ENCODE measurements at places on chromosomes 3 and 15. TPM values are rescaled to one million over a fixed set of nuclear protein-coding genes. Genes with fewer than 3 reads are reported as not detected.

The ZNF860 gene
- 0.32 TPM for polyA plus RNA-seq

GRCh38 chr3:40186508-40186907 is 123.0 kb upstream of the EIF1B start:
- no peak for DNase-seq

- DNase-seq: no peak
These were observed 65.6 kb upstream of the CD47 start for GRCh38 chr3:108156312-108156853.

GRCh38 chr15:99447497-99448371 is 118.0 kb upstream of the MEF2A start:
- DNase-seq: no peak

GRCh38 chr15:59299929-59300617 is 72.6 kb downstream of the MYO1E start:
- DNase-seq: peak; percentile 46

DNA sequence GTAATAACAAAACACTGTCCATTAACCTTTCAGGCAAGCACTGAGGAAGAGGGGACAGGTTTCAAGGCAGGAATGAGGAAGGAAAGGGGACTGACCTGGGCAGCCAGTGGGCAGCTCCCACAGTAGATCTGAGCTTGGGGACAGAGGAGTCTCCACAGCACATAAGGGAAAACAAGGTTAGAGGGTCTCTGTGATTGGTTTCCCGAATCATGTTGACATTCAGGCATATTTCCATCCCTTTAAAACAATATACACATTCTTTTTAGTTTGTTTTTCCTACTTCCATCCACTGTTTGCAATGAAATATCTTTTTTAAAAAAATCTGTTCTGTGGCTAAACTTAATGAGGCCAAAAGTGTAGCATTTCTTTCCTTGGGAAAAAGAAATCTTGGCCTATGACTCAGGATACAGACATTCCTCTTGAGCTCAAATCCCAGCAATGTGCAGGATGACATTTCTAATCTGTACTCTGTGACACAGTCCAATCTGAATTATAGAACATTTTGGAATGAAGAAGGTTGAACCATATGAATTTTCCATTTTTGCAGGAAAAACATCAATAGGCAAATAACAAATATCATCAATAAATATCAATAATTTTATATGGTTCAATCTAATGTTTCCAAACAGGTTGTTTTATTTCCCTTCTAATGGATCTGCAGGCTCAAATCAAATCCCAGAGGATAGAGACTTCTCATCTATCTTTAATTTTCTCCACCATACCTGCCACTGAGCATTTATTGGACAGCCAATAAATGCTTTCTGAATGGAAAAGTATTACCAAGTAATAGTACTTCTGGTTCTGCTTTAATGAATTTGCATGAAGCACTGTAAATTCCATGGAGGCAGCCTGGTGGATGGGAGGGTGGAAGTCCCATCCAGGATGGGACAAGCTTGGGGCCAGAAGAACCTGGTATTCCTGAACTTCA is 54.1 kb downstream of the ITGB5 start:
- no peak for DNase-seq

DNA sequence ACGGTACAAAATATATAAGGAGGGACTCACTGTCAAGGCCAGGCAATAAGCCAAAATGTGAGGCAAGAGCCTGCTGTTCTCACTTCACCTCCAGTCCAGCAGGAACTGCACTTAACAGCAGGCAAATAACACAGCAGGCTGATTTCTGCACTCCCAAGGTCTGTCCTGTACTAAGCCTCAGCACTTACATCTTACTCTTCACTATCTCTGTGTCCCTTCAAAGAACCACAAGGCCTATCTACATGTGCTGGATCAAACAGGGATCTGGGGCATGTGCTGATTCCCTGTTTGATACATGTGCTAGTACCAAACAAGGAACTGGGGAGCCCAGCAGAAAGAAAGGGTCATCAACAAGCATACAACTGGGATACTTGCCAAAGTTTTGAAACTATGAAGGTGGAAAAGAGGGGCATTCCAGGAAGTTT is 22.2 kb downstream of the UACA start:
- DNase-seq: peak; percentile 65

- no peak for DNase-seq
These were observed 215.6 kb upstream of the CD96 start for GRCh38 chr3:111326144-111326995.

The CFAP100 gene
- polyA plus RNA-seq: not detected

The GRM2 gene
- 0.10 TPM for polyA plus RNA-seq

GRCh38 chr3:52524752-52525679 is 8.6 kb downstream of the NT5DC2 start:
- no peak for DNase-seq

GRCh38 chr3:129758306-129758705 is 135.2 kb downstream of the TMCC1 start:
- no peak for DNase-seq

The DLEC1 gene
- 1.5 TPM for polyA plus RNA-seq

The GJD2 gene
- polyA plus RNA-seq: not detected

DNA sequence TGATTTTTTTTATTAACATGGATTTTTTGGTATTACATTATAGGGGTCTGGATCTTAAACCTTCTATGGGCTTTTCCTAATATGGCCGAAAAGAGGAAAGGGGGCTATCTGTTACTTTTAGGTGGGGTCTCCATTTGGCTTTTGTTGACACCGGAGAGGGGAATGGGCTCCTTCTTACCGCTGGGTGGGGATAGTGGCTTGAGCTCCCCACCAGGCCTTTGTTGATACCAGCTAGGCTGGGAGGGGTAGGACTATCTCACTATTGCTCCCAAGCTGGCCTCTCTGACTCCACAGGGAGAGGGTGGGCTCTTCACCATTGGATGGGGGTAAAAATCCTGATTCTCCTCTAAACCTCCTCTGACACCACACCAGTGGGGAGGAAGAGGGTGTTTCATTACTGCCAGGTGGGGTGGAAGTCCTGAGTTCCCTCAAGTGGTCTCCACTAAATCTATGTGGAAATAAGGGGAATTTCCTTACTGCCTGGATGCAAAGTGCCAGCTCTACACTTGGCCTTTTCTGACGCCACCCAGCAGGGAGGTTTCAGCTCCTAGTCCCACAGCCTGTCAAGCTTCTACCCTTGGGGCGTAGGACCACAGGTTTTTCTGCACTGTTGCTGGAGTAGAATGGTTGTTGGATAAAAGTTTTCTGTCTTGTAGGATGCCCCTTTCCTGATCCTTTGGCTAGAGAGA is 572.3 kb downstream of the MAGI1 start:
- DNase-seq: no peak

The BFSP2 gene
- polyA plus RNA-seq: not detected

The POLG gene
- polyA plus RNA-seq: 34.0 TPM

DNA sequence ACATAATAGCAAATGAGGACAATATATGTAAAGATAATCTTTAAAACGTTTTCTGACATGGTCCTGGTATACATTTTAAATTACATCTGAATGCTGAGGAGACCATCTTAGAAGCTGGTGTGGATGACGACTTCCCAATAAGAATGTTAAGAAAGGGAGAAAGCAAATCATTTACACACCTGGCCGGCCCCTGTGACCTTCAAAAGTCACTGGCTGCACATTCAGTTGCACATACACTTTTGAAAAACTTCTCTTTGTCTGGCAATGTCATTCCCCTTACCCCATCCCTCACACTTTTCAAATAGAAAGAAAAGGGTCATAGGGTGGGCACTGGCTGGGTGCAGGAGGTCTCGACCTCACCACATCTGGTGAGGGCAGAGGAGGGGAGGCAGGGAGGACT is 391.0 kb downstream of the MECOM start:
- peak; percentile 34 for DNase-seq

The AGBL1 gene
- not detected for polyA plus RNA-seq

GRCh38 chr15:67781907-67782690 is 43.2 kb upstream of the SKOR1 start:
- no peak for DNase-seq

- DNase-seq: no peak
These were observed 172.1 kb upstream of the ADAMTS9 start for GRCh38 chr3:64859625-64860535.

The RBMS3 gene
- 32.6 TPM for polyA plus RNA-seq

The LRRC58 gene
- polyA plus RNA-seq: 8.8 TPM

DNA sequence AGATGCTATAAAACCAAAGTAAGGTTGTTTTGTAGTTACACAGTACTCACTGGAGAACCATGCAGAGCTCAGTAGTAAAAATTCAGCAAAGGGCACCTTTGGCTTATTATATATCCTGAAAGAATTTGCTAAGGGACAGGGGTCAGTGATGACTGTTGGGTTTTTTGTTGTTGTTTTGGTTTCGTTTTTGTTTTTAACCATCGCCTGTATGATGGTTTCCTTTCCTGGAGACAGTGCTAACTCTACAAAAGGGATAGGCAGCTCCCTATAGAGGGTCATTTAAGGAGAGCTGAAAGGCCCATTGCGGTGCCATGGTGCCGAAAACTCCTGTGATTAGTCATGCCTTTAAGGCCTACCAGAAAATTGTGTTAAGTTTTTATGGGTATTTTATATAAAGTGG is 118.2 kb upstream of the GOLIM4 start:
- DNase-seq: no peak

- no peak for DNase-seq
These were observed 181.5 kb upstream of the LMCD1 start for GRCh38 chr3:8319935-8320634.

DNA sequence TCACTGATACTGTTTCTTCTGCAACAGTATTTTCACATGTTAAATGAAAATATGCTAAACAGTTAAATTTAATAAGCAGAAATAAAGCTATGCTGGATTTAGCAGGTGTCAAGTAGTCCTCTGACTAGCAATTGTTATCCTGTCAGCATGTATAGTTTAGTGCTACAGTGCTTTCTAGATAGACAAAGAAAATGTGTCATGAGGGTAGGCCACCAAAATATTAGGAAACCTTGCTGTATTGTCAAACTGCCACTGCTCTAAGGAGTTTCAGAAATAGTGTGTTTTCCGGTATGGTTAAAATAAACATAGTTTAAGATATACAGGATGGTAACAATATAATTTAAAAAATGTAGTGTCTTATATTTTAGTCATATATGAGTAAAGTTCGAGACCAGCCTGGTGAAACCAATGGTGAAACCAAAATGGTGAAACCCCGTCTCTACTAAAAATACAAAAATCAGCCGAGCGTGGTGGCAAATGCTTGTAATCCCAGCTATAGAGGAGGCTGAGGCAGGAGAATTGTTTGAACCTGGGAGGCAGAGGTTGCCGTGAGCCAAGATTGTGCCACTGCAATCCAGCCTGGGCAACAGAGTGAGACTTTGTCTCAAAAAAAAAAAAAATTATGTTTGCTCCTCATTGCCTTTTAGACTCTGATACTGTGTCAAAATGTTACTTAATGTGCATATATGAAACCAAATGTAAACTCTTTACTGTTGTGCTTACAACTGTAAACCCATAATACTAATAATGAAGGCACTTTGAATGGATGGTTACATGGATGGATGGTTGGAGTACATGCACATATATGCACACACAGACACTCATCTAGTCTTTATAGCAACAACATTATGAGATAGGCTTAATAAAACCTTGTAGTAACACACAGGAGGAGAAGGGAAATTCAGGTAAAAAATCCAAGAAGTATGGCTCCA is 204.8 kb downstream of the RSRC1 start:
- no peak for DNase-seq

GRCh38 chr3:47193871-47194859 is 30.3 kb upstream of the SETD2 start:
- peak; percentile 21 for DNase-seq

Measured in hepatocyte (in vitro differentiated cells).